Glomerular endothelial cell (primary cell): ENCODE measurements at places on chromosomes 6 and 20. TPM values are rescaled to one million over a fixed set of nuclear protein-coding genes. Genes with fewer than 3 reads are reported as not detected.

The ZNF334 gene
- total RNA-seq = 0.73 and 1.1 TPM in 2 replicates

The EBF4 gene
- 2.3 and 4.1 TPM in 2 replicates for total RNA-seq

The CBLN4 gene
- not detected in 2 replicates for total RNA-seq

The MMP24OS gene
- total RNA-seq = 24.0 and 31.4 TPM in 2 replicates

The CFAP61 gene
- total RNA-seq = not detected in 2 replicates

The FNDC11 gene
- total RNA-seq = 0.44 and 0.99 TPM in 2 replicates

The FHL5 gene
- not detected in 2 replicates for total RNA-seq

GRCh38 chr6:23316131-23316530 is 746.8 kb downstream of the HDGFL1 start:
- DNase-seq = no peak

GRCh38 chr20:61723529-61724257 is 342.0 kb downstream of the TAF4 start:
- DNase-seq = no peak

GRCh38 chr6:170255426-170256125 is 35.3 kb downstream of the DLL1 start:
- DNase-seq = no peak

DNA sequence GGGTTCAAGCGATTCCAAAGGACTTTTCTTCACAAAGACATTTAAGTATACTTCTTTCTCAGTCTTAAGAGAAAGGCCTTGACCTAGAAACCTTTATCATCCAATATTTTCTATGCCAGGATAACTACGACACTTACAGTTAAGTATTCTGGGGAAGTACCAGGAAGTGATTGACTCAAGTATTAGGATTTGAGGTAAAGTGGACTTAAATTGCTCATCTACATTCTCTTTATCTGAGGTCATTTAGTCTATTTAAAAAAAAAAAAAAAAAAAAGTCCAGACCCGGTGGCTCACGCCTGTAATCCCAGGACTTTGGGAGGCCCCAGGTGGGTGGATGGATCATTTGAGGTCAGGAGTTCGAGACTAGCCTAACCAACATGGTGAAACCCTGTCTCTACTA is 114.7 kb downstream of the ZFAND3 start:
- no peak for DNase-seq

- no peak for DNase-seq
These were observed 35.7 kb upstream of the SCUBE3 start for GRCh38 chr6:35178012-35178411.
